SW480 (cell line): ENCODE measurements at places on chromosomes 13 and 19.
A peak's percentile ranks its signal among the peaks of the same experiment; 100 is the strongest.

DNA sequence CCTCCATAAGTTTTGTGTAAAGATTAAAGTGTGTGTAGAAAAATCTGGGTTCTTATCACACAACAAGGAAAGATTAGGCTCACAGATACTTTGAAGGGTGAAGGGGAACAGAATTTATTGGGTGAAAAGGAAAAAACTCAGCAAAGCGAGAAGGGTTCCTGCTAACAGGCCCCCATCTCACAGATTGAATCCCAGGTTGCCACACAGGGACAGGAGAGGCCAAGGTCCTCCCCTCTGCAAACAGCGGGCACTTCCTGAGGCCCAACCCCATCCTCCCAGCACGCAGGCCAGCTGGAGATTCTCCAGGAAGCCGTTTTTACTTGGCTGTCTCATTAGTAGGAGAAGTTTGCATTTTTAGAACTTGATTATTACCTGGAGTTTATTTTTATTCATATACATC lies 15.2 kb upstream of the ERCC5 start:
- DNase-seq: no peak

- DNase-seq: peak; percentile 83
Observed at GRCh38 chr19:45444318-45445041, 20.8 kb upstream of the ERCC1 start.

GRCh38 chr19:40280608-40281221 lies 4.4 kb downstream of the AKT2 start:
- no peak for DNase-seq

- no peak for DNase-seq
Observed at GRCh38 chr19:3248728-3249326, 24.4 kb downstream of the CELF5 start.

DNA sequence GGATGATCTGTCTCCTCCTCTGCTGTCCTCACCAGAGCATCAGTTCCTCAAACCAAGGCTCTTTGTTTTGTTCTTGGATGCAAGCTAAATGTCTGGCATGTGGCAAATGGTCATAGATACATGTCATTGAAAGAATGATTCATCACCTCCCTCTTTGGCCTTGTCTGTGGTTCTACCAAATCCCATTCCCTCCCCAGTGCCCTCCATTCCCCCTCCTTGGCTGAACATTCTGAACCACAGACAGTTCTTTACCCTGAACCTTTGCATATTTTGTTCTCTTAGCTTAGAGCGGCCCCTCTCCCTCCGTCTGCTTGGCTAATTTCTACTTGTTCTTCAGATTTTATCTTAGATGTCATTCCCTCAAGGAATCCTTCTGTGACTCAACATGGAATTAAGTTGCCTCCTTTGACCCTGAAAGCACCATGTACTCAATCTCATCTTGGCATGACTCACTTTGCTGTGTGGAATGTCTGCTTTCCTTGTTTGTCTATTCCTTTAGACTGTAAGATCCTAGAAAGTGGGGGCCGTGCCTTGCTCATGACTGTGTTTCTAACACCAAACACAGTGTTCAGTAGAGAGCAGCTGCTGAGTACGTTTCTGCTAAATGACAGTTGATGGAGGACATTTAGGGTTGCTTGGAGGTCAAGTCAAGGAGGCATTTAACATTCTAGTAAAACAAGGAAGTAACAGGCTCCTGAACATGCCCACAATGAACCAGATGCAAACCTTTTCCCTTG lies 8.1 kb downstream of the ALOX5AP start:
- peak; percentile 90 for DNase-seq

GRCh38 chr13:53250272-53250875 lies 221.8 kb downstream of the OLFM4 start:
- DNase-seq: peak; percentile 79

DNA sequence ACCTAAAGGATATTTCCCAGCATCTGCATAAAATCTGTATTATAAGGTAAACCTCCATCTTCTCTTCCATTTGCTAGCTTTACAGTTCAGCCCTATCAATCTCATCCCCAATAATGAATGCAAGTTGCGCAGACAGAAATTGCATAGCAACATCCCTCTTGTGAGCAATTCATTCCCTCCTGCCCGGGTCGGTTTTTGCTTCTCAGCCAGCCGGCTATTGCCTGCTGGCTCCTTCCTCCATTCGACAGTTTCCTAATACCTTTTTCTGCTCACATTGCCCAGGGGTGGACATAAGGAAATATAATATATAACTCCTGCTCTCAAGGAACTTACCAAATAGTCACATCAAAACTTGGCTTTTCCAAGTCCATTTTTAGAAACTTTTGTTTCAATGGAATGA lies 125.2 kb downstream of the FGF9 start:
- DNase-seq: no peak
